Nucleus accumbens (tissue), 56 donors: ENCODE measurements at places on chromosomes 13 and 19.
A peak's percentile ranks its signal among the peaks of the same experiment; 100 is the strongest.

DNA sequence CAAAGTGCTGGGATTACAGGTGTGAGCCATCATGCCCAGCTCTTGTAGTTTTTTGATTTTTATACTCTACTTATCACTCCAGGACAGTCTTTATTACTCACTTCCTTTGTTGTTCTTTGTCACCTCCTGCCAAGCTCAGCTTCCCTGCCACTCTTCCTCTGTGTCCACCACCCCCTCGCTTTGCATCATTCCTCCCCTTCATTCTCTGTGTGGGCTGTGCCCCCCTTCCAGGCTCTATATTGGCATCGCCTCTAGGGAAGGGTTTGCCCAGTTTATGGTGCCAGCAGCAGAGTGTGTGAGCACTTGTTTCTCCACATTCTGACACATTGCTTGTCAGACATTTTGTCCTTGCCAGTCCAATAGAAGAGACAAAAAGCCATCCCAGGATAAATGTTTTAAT, 15.1 kb downstream of the ZNF302 start:
- no peak for DNase-seq

DNA sequence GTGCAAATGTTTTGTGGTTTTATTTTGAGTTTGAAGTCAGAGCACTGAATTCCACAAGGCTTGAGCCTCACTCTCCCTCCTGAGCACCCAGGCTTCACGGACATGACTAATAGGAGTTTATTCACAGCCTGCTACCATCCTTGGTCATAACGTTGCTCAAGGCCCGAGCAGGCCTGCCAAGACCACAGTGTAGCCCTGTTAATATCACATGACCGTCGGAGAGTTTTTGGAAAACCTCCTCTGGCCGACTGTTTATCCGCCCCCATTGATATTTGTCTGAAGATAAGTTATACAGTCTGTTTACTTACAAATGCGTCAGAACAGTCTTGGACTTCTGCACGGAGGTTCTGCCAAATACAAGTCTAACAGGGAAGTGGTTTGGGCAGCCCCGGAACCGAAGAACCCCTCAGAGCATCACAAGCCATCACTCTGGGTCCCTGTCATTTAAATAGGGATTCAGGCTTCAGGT, 89.9 kb downstream of the COL4A2 start:
- DNase-seq = no peak

DNA sequence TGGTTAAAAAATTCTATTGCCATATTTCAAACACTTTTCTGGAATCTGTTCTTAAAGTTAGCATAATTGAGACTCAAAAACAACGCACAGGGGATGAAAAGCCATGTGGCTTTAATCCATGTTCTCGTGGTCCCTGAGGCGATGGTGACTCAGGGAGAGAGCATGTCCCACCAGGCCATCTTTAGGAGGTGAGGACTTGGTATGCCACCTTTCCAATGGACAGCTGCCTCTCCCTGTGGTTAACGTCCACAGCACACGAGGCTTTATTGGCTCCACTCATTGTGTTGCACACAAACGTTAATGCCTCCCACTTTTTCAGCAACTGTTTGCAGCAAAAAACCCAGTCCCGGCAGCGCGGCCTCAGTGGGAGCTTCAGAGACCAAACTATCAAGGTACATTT, 51.4 kb downstream of the EFNB2 start:
- no peak for DNase-seq

DNA sequence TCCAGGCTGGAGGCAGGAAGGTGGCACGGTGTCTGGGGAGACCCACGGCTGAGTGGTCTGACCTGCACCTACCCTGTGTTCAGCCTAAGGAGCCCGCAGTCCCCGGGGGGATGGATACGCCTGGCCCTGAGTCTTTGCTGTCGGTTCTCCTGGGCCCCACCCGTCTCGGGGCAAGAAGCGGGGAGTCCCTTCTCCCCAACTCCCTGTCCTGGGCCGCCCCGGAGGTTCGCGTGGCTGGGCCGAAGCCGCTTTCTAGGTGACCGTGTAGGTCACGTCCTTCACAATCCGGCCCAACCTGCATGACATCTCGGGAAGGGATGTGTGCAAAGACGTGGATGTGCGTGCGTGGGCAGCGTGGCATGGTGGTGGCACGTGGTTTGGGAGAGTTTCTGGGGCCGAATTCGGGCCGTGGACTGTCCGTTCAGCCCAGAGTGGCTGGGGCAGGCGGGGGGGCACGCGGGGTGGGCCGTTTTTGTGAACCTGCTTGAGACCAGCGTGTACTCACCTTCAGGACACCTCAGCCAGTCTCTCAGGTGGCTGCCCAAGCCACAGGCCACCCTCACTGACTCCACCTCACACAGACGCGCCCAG, 103.3 kb downstream of the PTPRS start:
- no peak for DNase-seq

DNA sequence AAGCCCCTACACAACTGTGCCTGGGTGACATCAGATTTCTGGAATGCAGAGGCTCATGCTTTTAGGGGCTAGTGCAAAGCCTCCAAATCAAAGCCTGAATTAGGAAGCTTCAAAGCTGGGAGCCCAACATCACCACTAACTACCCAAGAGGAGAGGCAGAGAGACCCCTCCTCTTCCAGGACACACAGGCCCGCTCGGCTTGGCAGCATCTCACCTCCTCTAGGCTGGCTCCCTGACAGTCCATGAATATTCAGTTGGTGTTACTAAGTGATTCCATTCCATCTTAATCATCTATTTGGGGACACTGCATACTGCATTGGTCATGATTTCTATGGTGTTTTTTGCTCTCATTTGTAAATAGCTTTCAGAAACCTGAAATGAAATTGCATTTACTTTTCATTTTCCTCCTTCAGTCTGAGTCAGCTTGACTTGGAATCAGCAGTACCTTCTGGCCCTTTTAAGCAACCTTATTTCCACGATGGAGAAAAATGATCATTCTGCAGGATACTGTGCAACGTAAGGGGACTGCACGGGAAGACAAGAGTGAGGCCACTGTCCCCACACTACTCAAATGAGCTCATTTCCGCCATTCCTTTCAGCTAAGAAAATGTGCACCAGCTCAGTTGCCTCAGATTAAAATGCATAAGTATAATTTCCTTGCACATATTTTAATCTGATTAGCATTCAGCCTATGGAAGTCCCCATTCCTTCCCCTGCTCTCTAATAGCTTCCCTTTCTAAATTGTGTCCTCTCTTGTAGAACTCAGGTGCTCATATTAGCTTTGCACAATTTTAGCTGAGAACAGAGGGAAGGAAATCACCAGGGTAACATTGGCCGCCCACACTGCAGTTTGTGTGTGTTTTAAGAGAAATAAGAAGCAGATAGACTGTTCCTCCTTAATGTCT, 219.9 kb downstream of the RFC3 start:
- no peak for DNase-seq

GRCh38 chr19:53908106-53908934, 758 bp upstream of the CACNG7 start:
- DNase-seq = peak; percentile 83

DNA sequence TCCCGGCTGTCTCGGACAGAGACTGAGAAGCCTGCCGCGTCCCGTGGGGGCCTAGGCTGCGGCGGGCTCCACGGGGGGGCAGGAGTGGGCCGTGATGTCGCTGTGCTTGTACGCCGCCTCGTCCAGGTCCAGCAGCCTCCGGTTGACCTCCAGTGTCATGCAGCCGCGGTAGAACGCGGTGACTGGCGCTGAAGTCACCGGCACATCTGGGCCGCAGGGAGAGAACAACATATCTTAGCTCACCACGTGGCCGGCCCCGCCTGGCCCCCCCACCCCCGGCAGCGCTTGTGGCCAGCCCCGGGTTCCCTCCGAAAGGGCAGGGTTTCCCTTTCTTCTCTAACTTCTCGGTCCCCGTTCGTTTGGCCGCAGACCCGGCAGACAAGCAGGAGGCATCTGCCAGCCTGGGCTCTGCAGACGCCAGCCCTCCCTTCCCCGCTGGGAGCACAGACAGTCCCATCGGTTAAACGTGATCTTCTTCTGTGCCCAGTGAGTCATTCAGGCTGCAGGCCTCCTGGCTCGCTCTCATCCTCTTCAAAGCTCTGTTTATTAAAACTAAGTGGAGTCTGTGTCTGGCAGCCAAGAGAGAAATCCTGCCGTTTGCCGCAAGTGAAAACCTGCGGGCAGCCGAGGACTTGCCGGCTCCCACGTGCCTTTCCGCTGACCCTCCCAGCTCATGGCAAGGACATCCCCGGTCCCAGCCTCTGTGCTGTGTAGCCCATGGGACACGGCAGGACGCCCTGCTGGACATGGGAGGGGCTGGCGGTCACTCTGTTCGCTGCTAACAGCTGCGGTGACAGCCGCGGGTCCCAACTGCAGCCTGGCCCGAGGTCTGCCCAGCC, 42.8 kb downstream of the GAS6 start:
- DNase-seq = peak; percentile 74

DNA sequence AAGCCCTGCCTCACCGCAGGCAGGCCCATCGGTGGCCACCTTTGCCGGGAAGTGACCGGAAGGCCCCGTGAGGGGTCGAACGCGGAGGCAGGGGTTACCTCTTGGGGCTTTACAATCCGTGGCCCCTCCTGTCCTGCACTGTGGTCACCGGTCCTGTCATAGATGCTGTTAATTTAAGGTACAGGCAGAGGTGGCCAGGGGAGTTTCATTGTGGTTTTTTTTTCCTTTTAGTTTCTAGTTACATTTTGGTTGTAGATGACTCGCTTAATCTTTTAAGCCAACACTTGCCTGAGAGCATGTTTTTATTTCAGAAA, 13.1 kb downstream of the COMP start:
- no peak for DNase-seq

DNA sequence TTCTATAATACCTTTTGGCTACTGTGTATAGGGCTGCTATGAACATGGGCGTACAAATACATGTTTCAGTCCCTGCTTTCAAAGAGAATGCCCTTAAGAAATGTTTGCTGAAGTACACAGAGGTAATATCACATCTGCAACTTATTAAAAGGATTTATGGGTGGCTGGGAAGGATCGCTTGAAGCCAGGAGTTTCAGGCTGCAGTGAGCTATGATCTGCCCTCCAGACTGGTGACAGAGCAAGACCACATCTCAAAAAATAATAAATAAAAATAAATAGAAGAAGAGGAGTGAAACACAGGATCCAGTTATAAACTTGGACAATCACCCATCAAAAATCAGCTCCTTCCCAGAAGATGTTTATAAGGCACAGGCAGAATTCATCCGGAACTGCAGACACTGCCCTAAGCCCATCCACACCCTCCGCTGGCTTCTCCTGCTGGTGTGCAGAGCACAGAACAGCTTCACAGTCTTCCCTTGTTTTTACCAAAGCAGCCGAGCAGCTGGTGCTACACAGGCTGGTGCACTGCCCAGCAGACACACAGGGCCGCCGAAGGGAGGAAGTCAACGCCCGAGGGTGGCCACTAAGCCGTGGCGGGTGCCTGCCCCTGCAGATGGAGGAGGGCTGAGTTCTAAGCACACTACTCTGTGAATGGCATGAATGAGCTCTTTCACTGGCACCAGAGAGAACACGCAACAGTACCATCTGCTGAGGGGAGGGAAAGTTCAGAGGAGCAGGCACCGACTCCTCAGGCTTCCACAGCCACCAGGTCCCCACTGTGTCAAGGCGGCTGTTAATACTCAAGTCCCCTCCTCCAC, 44.0 kb downstream of the BRD4 start:
- no peak for DNase-seq

GRCh38 chr13:38872693-38873092, 117.9 kb downstream of the STOML3 start:
- peak; percentile 5 for DNase-seq

DNA sequence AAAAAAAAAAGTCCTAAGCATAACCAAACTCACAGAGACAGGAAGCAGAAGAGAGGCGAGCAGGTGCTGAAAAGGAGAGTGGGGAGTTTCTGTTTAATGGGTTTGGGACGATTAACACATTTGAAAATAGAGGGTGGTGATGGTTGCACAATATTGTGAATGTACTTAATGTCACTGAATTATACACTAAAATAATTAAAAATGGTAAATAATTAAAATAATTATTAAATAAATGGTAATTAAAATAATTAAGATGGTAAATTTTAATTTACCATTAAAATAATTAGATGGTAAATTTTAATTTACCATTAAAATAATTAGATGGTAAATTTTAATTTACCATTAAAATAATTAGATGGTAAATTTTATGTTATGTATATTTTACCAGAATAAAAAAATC, 74.8 kb upstream of the XPO4 start:
- no peak for DNase-seq

GRCh38 chr19:33440241-33440640, 66.7 kb downstream of the CEBPG start:
- no peak for DNase-seq

GRCh38 chr19:8531470-8531869, 17.5 kb upstream of the ZNF414 start:
- no peak for DNase-seq

- DNase-seq = no peak
Measured at GRCh38 chr19:51461723-51462161, 3.5 kb upstream of the SIGLEC8 start.

GRCh38 chr19:10566658-10567410, 1.0 kb upstream of the KRI1 start:
- no peak for DNase-seq
